ENCODE measurements at places on chromosomes 12 and 14.

DNA sequence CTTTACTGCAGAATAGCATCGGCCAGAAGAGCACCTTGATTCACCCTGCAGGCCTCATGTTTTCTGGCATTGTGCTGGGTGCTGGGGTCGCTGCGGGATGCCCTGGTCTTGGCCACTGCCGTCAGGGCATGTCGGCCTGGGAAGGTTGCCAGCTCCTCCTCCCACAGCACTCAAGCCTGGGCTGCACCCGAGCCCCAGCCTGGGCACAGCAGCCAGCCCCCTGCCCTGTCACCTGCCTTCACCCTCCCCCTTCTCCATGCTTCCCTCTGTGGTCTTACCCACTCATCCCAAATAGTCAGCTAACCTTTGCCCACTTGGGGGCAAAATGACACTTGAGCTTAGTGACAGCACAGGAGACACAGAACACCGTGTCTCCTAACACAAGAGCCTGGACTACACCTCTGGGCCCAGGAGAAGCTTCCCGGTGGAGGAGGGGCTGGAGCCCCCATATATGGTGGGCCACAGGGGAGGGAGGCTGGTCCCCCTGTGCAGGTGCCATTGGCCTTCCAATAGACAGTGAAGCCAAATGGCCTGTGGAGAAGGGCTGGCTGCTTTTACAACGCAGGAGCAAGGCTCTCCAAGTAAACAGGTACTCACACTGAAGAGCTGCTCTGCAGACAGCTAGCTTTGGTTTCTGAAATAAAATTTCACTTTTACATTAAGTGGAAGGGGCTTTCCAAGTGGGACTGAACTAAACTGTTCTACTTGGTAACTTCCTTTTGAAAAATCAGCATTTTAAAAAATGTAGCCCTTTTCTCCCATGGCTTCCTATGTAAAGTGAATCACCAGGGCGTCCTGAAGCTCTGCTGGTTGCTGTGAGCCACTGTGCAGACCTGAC, 51.2 kb upstream of the AMN start:
- DNase-seq: no peak

- DNase-seq: no peak
These were observed 975 bp upstream of the RTL1 start for GRCh38 chr14:100904307-100905087.

- peak; percentile 34 for DNase-seq
These were observed 11.8 kb upstream of the POLR3B start for GRCh38 chr12:106345746-106346145.

- no peak for DNase-seq
These were observed 35.3 kb upstream of the CSRNP2 start for GRCh38 chr12:51118706-51119105.

GRCh38 chr12:111842556-111843396, 748 bp downstream of the MAPKAPK5 start:
- peak; percentile 85 for DNase-seq

DNA sequence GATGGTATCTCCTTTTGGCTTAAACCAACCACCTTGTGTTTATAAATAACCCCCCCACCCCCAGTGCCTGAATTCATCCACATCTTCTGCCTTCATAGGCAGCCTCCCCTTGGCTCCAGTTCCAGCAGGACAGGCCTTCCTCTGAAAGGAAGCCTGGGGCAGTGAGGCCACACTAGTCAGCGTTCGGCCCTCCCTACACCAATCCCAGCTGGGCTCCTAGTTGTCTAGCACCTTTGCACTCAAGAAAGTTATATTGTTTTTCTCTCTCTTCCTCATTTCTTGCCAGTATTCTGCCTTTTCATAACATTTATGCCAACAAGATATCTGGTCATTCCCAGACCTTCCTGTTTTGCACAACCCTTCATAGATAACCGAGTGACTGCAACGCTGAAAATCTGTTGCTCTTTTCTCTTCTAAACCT, 73.1 kb upstream of the ACTN1 start:
- DNase-seq: no peak
